SJSA1 (cell line): ENCODE measurements at places on chromosomes 1 and 21.

GRCh38 chr1:220528679-220529501 is 954 bp downstream of the MARK1 start:
- H3K4me3 ChIP-seq, result peak overlapping the region; percentile 44
- no peak overlapping the region for H3K27ac ChIP-seq
- H3K4me1 ChIP-seq, result peaks cover 19% of the 10 kb centered on the region

GRCh38 chr1:180188091-180188506 is 33.4 kb downstream of the QSOX1 start:
- no peaks in the 10 kb centered on the region for H3K4me1 ChIP-seq
- H3K27me3 ChIP-seq, result no peaks in the 10 kb centered on the region
- H3K36me3 ChIP-seq, result peaks cover 48% of the 10 kb centered on the region
- peak; percentile 60 for DNase-seq
- no peak overlapping the region for H3K4me3 ChIP-seq
- H3K27ac ChIP-seq, result no peak overlapping the region

GRCh38 chr1:197951089-197951488 is 33.9 kb downstream of the LHX9 start:
- H3K4me3 ChIP-seq, result no peak overlapping the region
- no peaks in the 10 kb centered on the region for H3K36me3 ChIP-seq
- H3K27me3 ChIP-seq, result 0 out of 2 replicates have a peak, but pooled peaks cover 3% of the 10 kb centered on the region
- H3K27ac ChIP-seq, result no peak overlapping the region

DNA sequence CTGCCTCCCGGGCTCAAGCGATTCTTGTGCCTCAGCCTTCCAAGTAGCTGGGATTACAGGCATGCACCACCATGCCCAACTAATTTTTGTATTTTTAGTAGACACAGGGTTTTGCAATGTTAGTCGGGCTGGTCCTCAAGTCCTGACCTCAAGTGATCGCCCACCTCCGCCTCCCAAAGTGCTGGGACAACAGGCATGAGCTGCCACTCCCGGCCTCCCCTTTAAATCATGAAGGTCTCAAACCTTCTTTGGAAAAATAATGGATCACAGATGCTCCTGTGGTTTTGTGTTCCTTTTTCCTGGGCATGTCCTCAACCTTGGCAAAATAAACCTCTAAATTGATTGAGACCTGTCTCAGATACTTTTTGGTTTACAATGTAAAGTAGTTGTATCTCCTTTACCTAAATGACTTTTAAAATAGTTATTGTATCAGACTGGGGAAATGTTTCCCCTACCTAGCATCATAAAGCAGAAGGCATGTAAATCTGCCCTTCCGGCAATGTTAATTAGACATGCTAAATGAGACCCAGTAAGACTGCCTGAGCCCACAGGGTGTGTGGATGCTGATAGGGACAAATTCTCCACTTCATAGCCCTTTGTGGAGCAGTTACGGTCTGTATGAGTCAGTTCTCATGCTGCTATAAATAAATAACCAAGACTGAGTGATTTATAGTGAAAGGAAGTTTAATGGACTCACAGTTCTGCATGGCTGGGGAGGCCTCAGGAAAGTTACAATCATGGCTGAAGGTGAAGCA is 27.8 kb downstream of the CBR1 start:
- DNase-seq, result no peak
- H3K4me1 ChIP-seq, result peaks cover 18% of the 10 kb centered on the region
- no peaks in the 10 kb centered on the region for H3K27me3 ChIP-seq
- no peak overlapping the region for H3K4me3 ChIP-seq
- no peak overlapping the region for H3K27ac ChIP-seq
- no peaks in the 10 kb centered on the region for H3K36me3 ChIP-seq

GRCh38 chr1:168556647-168557046 is 12.8 kb upstream of the XCL2 start:
- H3K27ac ChIP-seq, result no peak overlapping the region
- H3K4me1 ChIP-seq, result no peaks in the 10 kb centered on the region
- no peaks in the 10 kb centered on the region for H3K36me3 ChIP-seq
- no peak overlapping the region for H3K4me3 ChIP-seq
- H3K27me3 ChIP-seq, result no peaks in the 10 kb centered on the region
- no peak for DNase-seq

DNA sequence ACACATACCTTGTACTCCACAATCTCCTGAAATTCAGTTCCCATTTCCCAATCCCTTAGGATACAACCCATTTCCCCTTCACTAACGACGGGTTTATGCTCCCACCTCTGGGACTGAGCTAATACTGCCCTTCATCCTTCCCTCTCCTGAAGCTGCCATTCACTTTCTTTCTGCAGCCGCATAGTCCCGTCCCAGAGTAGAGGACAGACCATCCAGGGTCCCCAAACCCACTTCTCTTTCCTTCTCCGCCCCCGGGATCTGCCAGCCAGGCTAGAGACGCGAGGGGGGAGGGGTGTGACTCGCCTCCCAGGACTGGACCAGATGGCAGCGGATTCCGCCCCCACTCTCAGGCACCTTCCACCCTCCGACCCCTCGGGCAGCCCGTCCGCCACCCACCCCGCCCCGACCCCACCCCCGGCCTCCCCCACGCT is 679 bp downstream of the ABL2 start:
- H3K4me1 ChIP-seq, result peaks cover 27% of the 10 kb centered on the region
- H3K36me3 ChIP-seq, result peaks cover 7% of the 10 kb centered on the region
- no peak overlapping the region for H3K27ac ChIP-seq

DNA sequence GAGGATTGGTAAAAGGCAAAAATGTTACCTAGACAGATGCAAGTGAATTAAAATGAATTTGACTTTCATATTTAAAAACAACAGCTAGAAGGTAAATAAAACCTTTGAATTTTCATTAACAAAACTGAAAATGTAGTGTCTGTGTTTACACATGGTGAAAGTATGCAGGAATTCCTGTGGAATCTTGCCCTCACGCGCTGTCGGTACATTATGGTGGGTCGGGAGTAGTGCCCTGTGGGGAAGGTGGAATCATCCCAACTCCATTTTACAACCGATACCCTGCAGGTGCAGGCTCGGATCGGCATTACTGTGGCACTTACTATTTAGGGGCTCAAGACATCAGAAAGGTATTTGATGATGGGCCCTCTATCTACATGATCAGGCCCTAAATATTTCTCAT is 197.2 kb upstream of the MAP1LC3C start:
- H3K4me1 ChIP-seq, result no peaks in the 10 kb centered on the region
- DNase-seq, result no peak
- H3K27ac ChIP-seq, result no peak overlapping the region
- H3K4me3 ChIP-seq, result no peak overlapping the region

DNA sequence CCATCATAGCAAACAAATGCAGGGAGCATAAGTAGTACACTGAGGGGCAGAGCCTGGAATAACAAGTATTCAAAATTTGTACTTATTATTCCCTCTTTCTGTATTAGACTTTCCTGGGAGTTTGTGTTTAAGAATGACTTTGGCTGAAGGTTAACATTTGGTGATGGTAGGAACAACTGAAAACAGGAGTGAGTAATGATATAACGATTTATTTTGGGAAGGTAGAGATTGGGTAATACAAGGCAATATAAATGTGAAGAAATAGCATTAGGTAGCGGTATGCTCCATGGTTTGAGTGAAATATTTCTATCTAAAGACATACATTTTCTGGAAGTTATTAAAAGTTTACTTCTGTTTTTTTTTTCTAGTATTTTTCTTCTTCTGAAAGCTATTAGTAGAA is 18.5 kb upstream of the C1orf21 start:
- H3K36me3 ChIP-seq, result no peaks in the 10 kb centered on the region
- H3K27ac ChIP-seq, result no peak overlapping the region
- H3K4me3 ChIP-seq, result no peak overlapping the region
- H3K4me1 ChIP-seq, result no peaks in the 10 kb centered on the region
- DNase-seq, result no peak

- no peak overlapping the region for H3K27ac ChIP-seq
- H3K4me1 ChIP-seq, result peaks cover 7% of the 10 kb centered on the region
- no peaks in the 10 kb centered on the region for H3K36me3 ChIP-seq
- no peak for DNase-seq
- H3K4me3 ChIP-seq, result no peak overlapping the region
- no peaks in the 10 kb centered on the region for H3K27me3 ChIP-seq
These were observed 4.2 kb downstream of the TTC39A start for GRCh38 chr1:51325878-51326755.

DNA sequence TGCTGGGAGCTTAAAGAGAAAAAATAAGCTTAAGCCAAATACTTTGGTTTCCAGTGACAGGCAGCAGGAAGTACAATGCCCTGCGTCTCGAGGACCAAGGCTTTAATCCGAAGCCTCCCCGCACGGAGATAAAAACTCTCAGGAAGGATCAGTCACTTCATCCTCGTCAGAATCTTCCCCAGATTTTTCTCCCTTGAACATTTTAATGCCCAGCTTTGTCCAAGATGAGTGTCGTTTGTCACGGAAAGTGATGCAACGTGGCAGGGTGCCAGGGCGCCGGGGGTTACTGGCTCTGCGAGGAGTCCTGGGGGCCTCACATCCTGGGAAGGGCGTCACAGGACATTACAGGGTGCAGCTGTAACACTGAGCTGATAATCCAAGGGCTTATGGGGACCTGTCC is 25.2 kb upstream of the PCBP3 start:
- peaks cover 8% of the 10 kb centered on the region; the same call in 1 of the 2 replicates for H3K4me1 ChIP-seq
- no peaks in the 10 kb centered on the region for H3K27me3 ChIP-seq
- H3K27ac ChIP-seq, result no peak overlapping the region
- no peak for DNase-seq
- H3K36me3 ChIP-seq, result no peaks in the 10 kb centered on the region
- no peak overlapping the region for H3K4me3 ChIP-seq

- no peak overlapping the region for H3K4me3 ChIP-seq
- no peak for DNase-seq
- peaks cover 14% of the 10 kb centered on the region; the same call in 1 of the 2 replicates for H3K36me3 ChIP-seq
- no peaks in the 10 kb centered on the region for H3K27me3 ChIP-seq
- H3K4me1 ChIP-seq, result no peaks in the 10 kb centered on the region
These were observed 45.5 kb downstream of the RAB3GAP2 start for GRCh38 chr1:220226752-220227151.

DNA sequence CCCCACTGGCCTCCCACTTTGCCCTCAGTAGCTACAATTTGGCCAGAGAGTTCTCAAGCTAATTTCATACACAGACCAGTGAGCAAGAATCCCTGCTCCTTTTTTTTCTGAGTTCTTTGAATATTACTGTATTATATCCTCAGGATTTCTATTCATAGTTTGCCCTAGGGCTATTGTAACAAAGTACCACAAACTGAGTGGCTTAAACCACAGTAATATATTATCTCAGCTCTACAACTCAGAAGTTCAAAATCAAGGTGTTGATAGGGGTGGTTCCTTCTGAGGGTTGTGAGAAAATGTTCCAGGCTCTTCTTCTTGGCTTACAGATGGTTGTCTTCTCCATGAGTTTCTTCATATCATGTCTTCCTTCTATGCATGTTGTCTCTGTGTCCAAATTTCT is 289.4 kb upstream of the ESRRG start:
- H3K27me3 ChIP-seq, result no peaks in the 10 kb centered on the region
- no peak for DNase-seq
- H3K4me1 ChIP-seq, result no peaks in the 10 kb centered on the region
- H3K4me3 ChIP-seq, result no peak overlapping the region
- H3K36me3 ChIP-seq, result no peaks in the 10 kb centered on the region

GRCh38 chr1:47871799-47872353 is 125.3 kb downstream of the TRABD2B start:
- H3K27me3 ChIP-seq, result no peaks in the 10 kb centered on the region
- DNase-seq, result no peak
- no peak overlapping the region for H3K27ac ChIP-seq
- peaks cover 40% of the 10 kb centered on the region for H3K4me1 ChIP-seq

- H3K36me3 ChIP-seq, result no peaks in the 10 kb centered on the region
- DNase-seq, result peak; percentile 7
- H3K27ac ChIP-seq, result no peak overlapping the region
- H3K4me3 ChIP-seq, result no peak overlapping the region
These were observed 649.5 kb upstream of the ADGRL2 start for GRCh38 chr1:81151206-81151605.

GRCh38 chr1:246450611-246451251 is 56.3 kb downstream of the SMYD3 start:
- no peak overlapping the region for H3K4me3 ChIP-seq
- H3K27me3 ChIP-seq, result no peaks in the 10 kb centered on the region
- no peaks in the 10 kb centered on the region for H3K36me3 ChIP-seq
- no peak overlapping the region for H3K27ac ChIP-seq
- DNase-seq, result no peak

- H3K4me1 ChIP-seq, result peaks cover 51% of the 10 kb centered on the region
- no peaks in the 10 kb centered on the region for H3K27me3 ChIP-seq
- peak overlapping the region; percentile 97 for H3K27ac ChIP-seq
- DNase-seq, result peak; percentile 83
These were observed 16.6 kb downstream of the HIVEP3 start for GRCh38 chr1:41902159-41902577.

DNA sequence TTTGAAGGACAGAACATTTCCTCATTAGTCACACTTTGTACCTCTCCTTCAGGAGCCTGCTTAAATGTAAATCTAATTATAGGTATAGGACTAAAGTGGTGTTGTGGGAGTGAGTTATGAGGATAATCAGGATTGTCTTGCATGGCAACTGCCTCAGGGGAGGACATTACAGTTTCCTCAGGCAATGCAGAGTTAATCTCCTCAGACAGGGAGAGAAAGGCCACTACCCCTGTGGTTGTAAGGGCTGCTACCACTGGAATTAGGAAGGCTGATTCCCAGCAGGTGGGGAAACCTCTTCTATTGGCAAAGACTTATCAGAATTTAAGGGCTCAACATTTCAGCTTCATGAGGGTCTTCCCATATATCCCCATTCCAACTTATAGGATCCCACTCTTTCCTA is 286.8 kb upstream of the PBX1 start:
- no peak overlapping the region for H3K4me3 ChIP-seq
- DNase-seq, result no peak
- no peak overlapping the region for H3K27ac ChIP-seq
- no peaks in the 10 kb centered on the region for H3K36me3 ChIP-seq
- no peaks in the 10 kb centered on the region for H3K27me3 ChIP-seq

DNA sequence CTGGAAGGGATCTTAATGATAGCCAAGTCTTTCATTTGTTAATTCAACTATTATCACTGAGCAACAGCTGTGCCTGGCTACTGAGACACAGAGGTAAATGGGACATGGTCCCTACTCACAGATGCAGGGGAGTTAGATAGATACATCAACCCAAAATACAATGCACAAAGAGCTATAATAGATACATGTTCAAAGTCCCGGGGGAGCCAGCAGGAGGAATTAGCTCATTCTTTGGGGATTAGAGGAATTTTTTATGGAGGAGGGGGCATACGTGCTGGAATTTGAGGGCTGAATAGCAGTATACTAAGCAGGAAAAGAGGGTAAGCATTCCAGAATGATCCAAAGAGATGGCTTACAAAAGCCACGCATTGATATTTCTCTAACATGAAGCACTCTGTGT is 34.6 kb downstream of the C8B start:
- no peaks in the 10 kb centered on the region for H3K36me3 ChIP-seq
- H3K4me1 ChIP-seq, result no peaks in the 10 kb centered on the region
- no peak overlapping the region for H3K4me3 ChIP-seq
- H3K27ac ChIP-seq, result no peak overlapping the region
- H3K27me3 ChIP-seq, result no peaks in the 10 kb centered on the region

- no peak overlapping the region for H3K4me3 ChIP-seq
- no peaks in the 10 kb centered on the region for H3K36me3 ChIP-seq
- no peaks in the 10 kb centered on the region for H3K27me3 ChIP-seq
These were observed 724.6 kb downstream of the USP25 start for GRCh38 chr21:16454399-16454798.

- H3K27ac ChIP-seq, result no peak overlapping the region
- DNase-seq, result no peak
- no peak overlapping the region for H3K4me3 ChIP-seq
- H3K4me1 ChIP-seq, result peaks cover 32% of the 10 kb centered on the region
- H3K36me3 ChIP-seq, result peaks cover 57% of the 10 kb centered on the region
These were observed 6.7 kb upstream of the CTRC start for GRCh38 chr1:15431571-15431948.

- DNase-seq, result peak; percentile 10
- no peaks in the 10 kb centered on the region for H3K4me1 ChIP-seq
- H3K4me3 ChIP-seq, result no peak overlapping the region
- no peak overlapping the region for H3K27ac ChIP-seq
- no peaks in the 10 kb centered on the region for H3K36me3 ChIP-seq
These were observed 65.7 kb downstream of the DISP1 start for GRCh38 chr1:222880587-222880986.
